ENCODE measurements at places on chromosomes 2 and 18.
A peak's percentile ranks its signal among the peaks of the same experiment; 100 is the strongest.

- DNase-seq: no peak
Measured at GRCh38 chr2:179646862-179647587, 214.4 kb downstream of the ZNF385B start.

DNA sequence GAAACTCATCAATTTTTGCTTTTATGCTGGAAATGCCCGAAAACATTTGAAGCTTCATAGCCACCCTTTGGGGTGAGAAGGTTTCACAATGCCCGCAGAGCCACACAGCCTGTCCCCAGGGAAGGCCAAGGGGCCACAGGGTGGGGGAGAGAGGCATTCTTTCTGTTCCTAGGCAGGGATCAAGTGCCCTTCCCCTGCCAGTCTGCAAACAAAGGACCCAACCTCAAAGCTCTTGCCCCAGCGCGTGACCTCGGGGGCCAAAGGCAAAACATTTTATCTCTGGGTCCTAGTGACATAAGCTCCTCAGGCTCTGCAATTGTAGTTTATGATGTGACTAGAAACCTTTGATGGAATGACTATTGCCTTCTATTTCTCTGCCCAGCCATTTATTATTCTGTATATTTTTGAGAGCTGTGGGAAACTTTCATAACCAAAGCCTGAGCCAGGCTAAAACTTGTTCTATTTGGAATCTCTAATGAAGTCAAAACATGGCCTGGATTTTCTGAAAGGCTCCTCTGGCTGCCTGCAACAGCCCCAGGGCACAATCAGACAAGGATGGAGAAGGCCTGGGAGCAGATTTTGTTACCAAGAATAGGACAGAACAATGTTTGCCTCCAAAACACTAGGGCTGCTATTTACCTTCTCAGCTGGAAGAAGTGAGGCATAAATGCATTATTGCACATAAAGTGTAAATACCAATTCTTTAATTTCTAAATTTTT lies 137.2 kb upstream of the KCTD1 start:
- no peak for DNase-seq

DNA sequence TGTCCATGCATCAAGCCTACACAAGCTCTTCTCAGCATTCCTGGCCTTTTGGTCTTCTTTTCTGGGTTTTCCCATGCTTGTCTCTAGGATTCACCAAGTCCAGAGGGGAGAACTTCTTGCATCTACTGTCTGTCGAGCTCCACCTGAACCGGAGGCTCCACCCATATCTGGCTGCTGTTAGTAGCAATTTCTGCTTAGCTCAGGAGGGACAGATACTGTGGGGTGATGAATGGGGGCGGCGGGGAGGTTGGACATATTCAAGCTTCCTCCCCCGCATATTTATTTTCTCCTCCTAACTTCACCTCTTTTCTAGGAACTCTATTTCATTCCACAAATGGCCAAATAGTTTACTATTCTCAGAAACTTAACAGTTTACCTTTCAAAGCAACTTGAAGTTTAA lies 163.5 kb downstream of the PTH2R start:
- DNase-seq: no peak

GRCh38 chr2:216172493-216172892 lies 63.3 kb downstream of the XRCC5 start:
- no peak for DNase-seq

DNA sequence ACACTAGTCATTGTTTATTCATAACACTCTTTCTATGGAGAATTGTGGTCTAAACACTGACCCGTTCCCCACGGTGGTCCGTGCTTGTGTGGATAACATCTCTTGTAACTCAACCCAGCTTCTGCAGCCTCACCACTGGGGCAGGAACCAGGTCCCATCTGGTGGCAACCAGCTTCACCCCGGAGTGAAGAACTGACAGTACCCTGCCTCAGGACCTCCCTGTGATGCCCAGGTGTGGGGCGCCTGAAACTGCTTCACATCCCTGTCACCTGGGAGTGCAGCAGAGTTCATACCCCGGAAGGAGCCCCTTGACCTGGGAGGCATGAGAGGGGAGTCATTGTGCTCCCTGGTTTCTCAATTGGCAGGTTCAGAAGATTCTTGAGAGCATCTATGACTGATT lies 81.1 kb downstream of the LONRF2 start:
- DNase-seq: no peak

DNA sequence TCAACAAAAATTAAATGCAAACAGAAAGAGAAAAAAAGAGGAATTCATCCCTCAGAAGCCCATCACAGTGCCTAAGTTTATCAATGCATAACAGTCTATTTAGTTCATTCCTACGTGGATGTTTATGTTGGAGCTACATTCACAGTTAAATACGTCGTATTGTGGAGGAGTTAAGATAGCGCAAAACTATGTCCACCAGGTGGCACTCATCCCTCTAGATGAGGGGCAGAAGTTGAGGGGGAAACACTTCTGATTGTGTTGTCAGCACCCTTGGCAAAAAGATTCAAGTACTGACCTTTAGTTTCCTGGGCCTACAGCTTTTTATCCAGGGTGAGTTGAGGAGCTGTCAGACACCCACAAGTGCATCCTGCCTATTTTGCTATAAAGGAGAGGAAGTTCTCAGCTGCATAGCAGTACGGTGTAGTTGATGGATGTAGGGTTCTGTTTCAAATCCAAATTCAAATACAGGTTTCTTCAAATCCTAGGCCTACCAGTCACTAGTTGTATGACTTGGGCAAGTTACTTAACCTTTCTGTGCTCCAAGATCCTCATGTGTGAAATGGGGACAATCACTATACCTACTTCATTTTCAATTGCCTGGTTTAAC lies 26.8 kb upstream of the MYO1B start:
- DNase-seq: no peak

- no peak for DNase-seq
Measured at GRCh38 chr2:148523315-148523714, 121.2 kb upstream of the EPC2 start.

GRCh38 chr18:35089382-35089781 lies 48.2 kb downstream of the MAPRE2 start:
- DNase-seq: no peak

GRCh38 chr18:25799231-25799630 lies 291.2 kb downstream of the SS18 start:
- DNase-seq: no peak

- DNase-seq: no peak
Measured at GRCh38 chr2:71506222-71507153, 53.1 kb downstream of the DYSF start.

DNA sequence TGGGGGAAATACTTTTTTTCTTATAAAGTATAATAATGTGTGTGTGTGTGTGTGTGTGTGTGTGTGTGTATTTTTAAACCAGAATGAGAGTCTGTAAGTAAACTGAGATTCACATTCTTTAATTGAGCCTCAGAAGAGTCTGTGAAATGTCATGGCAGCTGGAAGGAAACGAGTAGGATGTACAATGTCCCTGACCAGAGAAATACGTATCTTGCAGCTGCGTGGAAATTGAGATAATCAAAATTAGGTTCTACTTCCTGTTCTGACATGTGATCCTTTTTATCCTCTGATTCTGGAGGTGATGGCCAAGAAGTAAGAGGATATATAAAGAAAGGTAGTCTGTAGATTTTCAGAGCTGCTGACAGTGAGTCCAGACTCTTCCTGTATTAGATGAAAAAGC lies 50.0 kb downstream of the SH3RF3 start:
- no peak for DNase-seq

GRCh38 chr2:63051042-63051794 lies 588 bp downstream of the OTX1 start:
- no peak for DNase-seq

DNA sequence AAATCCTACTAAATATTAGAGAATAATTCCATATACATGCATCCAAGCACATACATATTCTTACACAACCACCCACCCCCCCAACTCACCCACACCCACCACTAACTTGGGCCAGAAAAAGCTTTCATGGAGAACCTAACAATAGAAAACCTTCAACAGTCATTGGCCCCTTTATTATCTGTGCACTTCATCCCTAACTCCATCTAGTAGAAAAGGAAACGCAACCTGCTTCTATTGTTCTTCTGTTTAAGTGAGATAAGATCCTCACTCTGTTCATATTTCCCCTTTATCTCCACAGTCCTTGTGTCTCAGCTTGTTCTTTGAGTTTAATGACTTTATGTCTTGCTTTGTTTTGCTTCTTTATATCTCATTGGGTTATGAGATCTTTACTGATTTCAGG lies 1740.2 kb upstream of the CELF4 start:
- DNase-seq: no peak

DNA sequence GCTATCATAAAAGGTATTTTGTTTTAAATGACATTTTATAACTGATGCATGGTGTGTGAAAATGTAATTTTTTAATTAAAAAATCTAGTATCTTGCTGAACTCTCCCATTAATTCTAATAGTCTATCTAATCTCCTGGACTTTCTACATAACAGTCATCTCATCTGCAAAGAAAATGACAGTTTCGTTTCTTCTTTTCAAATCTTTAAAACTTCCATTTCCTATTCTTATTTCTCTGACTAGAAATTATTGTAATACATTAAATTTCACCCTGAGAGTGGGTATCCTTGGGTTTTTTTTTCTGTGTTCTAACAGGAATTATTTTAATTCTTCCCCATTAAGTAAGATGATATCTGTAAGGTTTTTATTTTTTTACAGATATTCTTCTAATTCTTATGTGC lies 120.1 kb downstream of the KCNF1 start:
- no peak for DNase-seq

- DNase-seq: no peak
Measured at GRCh38 chr2:66596256-66596655, 161.3 kb downstream of the MEIS1 start.

DNA sequence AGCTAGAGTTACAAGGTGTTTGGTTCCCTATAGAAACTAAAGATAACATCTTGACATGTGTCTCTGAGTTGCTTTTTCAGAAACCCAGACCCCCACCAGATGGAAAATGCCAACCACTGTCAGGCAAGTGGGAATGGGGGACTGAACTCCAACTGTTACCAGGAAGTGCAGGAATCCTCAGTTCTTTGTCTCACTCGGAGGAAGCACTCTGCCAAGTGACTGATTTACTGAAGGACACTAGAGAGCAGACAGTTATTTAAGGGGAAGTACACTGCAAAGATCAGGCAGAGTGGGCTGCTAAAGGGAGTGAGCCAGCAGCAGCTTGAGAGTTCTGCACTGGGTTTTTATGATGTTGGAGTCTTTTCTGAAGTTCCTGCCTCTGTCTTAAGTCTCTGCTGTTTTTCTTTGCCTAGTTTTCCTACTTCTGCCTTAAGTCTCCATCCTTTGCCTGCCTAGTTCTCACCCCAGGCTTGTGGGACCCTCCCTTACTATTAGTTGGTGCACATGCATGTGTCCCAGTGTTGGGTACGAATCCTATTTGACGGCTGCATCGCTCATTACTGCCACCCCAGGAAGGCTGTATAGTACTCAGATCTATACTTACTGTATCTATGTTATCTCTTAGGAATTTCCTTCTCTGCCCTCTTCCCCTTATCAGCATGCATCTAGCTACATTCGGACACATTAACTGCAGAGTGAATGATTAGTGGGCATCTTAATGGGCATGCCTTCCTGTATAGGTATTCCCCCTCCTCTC lies 97.1 kb downstream of the TEX51 start:
- no peak for DNase-seq

GRCh38 chr18:7635948-7636347 lies 68.8 kb downstream of the PTPRM start:
- no peak for DNase-seq

GRCh38 chr18:6949800-6950586 lies 167.6 kb downstream of the LAMA1 start:
- no peak for DNase-seq

GRCh38 chr2:239290618-239291474 lies 110.0 kb downstream of the HDAC4 start:
- no peak for DNase-seq

GRCh38 chr2:127951026-127951425 lies 65.3 kb upstream of the AMMECR1L start:
- DNase-seq: no peak

DNA sequence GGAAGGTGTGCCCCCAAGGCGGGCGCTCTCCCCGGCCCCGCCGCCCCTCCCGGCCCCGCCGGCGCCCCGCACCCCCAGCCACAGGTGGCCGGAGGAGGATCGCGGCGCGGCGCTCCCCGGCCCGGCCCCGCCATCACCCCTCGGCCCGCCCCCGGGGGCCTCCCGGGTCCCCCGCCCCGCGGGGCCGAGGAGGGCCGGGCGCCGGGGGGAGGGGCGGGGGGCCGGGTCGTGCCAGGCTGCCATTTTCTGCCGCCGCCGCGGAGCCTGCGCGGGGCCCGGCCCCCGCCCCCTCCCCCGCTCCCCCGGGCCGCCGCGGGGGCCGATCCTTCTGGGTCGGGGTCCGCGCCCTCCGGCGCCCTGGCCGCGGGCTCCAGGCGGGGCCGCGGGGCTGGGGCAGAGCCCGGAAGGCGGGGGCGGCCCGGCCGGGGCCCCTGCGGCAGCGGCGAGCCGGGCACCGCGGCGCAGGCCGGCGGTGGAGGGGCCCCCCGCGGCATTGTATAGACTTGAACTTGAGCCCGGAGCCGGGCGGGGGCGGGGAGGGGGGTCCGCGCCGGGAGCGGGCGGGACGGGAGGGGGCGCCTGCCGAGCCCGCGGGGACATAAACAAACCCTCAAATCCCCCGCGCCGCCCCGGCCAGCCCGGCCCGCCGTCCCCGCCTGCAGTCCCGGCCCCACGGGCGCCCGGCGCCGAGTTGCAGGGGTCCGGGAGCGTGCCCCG lies 556 bp downstream of the DNMT3A start:
- DNase-seq: no peak

DNA sequence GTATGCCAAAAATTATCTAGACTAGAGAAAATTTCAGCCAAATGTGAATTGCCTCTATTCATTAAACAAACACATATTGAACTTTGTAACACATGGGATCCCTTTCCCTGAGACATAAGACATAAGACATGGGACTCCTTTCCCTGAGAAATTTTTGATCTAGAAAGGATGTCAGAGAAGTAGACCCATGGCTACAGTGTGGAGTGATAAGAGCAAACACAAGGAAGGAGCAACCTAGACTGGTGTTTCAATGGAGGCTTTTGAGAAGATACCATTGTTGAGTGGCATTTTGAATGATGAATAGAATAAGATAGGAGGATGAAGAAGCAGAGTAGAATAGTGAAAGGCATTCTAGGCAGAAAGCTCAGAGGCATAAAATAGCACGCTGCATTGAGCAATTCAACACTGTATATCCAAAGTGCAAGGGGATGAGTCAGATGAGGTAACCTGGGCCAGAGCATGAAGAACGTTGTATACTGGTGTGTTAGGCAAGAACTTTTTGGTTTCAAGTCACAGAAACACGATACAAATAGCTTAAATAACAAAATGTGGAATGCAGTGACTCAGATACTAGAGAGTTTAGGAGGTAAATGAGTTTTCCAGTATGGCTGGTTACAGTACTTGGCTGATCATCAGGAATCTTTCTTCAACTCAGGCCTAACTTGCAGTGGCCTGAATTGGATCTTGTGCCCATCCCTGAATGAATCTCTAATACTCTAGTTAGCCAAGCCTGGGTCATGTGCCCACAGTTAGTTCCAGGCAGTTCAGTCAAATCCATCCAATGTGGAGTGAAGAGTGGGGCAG lies 129.8 kb upstream of the TANK start:
- peak; percentile 84 for DNase-seq

- DNase-seq: no peak
Measured at GRCh38 chr2:199136242-199136641, 321.5 kb downstream of the SATB2 start.

DNA sequence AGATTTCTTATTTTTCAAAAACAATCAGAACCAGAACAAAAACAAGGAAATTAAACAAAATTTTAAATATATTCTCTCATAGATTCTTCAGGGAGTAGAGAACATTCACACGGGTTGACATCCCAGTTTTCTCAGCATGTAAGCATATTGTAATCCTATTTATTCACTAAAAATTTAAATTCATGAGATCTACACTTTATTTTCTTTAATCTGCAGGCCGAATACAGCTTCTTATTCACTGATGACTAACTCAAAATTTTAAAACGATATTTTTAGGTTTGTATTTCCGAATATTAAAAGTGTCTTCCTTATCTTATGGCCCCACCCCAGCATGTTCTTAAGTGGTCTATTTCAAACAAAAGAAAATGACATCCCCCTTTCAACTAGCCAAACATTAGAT lies 262.4 kb downstream of the MEIS1 start:
- DNase-seq: no peak

Data from amniotic stem cell (primary cell).